ENCODE measurements at places on chromosomes 1 and 21.

DNA sequence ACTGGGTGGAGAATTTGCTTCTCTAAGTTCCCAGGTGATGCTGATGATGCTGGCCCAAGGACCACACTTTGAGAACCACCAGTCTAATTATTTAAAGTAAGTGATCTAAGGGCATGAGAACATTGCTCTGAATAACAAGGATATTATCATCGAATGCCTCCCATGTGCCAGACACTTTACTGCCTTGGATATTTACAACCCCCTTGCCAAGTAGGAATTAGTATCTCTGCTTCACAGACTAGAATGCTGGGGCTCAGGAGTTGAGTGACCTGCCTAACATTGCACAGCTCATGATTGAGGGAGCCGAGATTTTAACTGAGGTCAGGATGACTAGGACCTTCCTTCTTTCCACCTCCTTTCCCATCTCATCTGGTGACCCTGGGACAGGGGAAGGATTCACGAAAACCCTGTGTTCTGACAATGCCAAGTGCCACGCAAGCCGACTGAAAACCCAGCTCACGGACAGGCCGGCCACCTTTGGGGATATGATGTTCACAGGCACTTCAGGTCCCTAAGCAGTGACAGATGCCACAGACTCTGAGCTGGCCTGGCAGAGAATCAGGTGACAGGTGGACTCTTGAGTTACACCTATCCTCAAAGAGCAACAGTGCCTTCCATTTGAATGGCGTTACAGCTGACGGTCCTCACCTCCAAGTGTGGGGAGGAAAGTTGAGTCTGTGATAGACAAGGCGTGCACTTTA is 230.7 kb downstream of the TOMM20 start:
- no peak for DNase-seq

DNA sequence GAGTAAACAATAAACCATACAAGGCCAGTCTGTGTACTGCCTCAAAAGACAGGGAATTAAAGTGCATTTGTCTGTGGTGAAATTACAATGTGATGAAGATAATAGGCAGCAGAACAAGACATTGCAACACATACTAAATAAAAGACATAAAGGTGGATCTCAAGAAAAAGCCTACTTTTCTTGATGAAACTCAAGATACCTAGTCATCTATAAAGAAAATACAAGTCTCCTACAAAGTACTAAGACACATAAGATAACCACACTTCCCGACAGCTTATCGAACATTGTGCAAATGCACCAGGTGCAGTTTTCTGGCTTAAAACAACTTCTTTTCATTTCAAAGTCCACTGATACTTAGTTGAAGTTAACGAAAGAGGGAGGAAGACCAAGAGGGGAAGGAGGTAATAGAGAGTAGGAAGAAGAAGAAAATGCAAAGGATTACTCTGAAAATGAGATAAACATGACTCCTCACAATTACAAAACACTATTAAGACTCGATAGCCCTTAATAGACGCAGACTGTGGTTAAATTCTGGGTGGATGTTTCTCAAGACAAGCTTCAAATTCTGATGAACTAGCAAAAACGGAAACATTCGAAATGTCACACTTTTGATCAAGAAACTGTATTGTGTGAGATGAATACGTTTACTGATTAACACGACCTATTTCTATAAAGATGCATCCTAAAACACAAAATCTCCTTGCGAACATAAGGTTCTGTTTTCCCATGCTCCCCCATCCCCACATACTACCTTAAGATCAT is 2.0 kb downstream of the HNRNPR start:
- no peak for DNase-seq

DNA sequence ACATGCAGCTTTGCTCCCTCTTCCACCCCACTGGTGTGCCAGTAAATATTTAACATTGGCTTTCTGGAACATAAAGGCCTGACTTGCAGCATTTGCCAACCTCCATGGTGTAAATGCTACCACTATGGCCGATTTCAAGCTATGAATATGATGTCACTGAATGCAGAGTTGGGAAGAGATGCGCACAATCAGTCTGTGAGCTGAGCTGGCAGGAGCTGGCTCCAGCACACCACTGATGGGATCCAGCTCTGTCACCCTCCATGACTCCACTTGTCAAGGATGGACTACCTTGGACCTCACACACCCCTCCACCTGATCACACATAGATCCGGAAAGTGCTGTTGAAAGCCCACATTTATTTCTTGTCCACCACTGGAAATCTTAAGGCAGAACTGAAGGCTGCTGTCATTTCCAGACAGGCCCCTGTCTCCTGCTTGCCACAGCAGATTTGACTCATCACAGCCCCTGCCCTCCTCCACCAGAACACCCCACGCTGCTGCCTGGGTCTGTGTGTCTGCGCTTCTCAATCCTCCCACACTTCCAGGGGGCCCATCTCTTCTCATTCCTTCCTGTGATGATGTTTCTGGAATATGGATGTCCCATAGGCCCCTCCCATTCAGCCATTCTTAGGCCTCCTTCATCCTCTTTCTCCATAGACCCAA is 82.2 kb upstream of the BCAR3 start:
- DNase-seq: no peak

- no peak for DNase-seq
Observed at GRCh38 chr1:221812905-221813597, 71.2 kb upstream of the DUSP10 start.

- DNase-seq: no peak
Observed at GRCh38 chr1:90273241-90273774, 278.4 kb downstream of the ZNF326 start.

DNA sequence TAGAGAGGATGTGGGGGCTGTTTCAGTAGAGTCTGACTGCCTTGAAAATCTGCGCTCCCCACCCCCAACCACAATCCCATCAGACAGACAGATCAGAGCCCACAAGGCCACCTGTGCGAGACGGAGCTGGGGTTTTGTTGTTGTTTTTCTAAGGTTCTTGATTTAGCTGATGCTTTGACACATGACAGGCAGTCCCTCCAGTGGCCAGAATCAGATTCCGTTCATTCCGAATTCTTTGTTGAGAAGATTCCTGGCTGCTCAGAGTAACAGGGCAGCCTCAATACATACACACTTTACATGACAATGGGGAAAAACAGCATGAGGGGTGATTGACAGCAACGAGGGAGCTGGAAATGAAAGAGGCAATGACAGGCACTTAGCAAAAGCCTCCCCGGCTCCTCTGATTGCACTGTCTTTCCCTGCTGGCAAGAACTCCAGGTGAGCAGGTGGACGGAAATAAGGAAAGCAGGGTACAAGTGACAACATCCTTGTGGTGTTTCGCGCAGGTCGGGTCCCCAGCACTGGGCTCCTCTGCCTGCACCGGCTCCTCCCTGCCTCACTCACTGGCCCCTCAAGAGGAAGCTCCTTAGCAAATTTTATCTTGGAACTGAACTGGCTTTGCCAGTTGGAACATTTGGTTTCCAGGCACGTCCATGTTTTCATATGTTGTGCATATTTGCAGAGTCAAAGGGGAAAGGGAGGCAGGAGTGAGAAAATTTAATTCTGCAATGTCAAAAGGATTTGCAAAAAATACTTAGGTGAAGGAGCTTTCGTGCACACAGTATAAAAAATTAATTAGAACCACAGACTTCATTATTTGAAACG is 148.7 kb downstream of the PGBD5 start:
- no peak for DNase-seq

GRCh38 chr1:30919025-30919881 is 10.7 kb upstream of the SDC3 start:
- no peak for DNase-seq

DNA sequence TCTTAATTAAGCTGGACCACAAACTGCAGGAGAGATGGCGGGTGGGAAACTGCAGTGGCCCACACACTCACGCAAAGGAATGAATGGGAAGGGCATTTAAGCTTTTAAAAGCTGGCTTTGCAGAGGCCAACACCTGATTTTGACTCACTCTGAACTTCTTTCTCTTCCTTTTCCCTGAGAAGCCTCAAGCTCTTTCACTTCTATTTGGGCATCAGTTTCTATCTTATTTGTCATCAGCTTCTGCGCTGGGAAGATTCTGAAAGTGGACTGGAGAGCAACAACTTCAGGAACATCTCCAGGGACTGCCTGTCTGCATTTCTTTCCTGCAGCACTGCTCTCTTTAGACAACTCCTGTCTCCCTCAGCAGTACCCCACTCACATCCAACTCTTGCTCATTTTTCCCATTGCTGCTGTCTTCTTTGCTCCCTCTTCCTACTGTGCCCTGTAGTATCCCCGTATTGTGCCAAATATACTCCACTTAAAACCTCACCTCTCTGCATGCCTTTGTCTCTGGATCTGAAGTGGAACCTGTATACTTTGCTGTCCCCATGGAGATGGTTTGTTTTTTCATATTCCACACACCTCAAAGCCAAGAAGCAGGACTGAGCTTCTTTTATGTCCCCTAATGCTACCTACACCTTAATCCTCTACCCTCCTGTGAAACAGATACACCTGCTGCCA is 143.3 kb upstream of the JUN start:
- DNase-seq: no peak

GRCh38 chr1:168689726-168690602 is 39.0 kb downstream of the DPT start:
- DNase-seq: no peak

GRCh38 chr1:246066573-246066972 is 440.5 kb downstream of the SMYD3 start:
- no peak for DNase-seq

DNA sequence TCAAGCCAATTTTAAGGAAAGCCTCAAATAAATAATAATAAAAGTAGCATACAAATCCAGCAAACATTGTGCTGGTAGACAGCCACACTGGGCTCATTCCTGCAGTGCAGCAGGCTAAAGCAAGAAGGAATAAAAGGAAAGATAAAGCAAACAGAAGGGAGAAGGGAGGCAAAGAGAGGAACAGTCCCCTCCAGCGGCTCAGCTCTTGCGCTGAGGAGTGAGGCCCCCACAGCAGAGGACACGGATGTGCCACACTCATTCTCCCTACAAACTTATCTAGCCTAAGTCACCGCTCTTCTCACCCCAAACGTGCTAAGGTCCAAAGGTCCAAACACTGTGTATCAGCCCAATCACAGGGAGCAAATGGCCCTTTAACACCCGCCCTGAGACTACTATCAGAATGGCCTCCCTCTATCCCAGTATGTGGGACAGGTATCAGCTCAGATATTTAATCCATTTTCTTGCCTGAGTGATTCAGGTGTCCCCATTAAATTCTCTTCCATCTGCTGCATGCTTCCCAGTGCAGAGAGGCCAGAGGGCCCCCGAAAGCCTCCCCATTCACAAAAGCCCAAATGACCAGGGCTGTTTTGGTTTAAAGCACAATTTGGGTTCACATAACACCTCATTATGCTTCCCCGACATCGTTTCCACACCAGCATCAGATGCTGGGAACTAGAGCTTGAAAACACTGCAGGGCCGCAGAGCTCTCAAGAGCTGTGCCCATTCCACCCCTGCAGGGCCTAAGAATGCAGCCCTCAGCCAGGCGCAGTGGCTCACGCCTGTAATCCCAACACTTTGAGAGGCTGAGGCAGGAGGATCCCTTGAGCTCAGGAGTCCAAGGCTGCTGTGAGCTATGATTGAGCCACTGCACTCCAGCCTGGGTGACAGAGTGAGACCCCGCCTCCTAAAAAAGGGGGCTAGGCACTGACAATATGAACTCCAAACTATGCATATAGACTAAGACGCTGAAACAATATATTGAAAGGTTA is 17.8 kb downstream of the CAPZB start:
- DNase-seq: no peak

GRCh38 chr1:113191579-113192076 is 118.6 kb downstream of the LRIG2 start:
- no peak for DNase-seq

DNA sequence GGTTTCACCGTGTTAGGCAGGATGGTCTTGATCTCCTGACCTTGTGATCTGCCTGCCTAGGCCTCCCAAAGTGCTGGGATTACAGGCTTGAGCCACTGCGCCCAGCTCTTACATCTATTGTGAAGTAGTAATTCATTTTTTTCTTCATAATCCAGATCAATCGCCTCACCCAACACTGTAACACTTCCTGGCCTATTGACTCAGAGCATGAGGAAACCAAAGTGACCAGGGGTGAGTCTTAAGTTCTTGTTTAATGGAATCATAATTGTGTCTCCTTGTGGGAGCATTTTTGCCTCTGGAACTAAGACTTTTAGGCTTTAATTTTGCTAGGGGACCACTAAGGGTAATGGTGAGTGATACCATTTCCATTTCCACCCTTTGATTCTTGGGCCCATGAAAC is 27.4 kb downstream of the TNFSF18 start:
- DNase-seq: no peak

- DNase-seq: no peak
Observed at GRCh38 chr1:21335750-21336224, 45.5 kb upstream of the ECE1 start.

- no peak for DNase-seq
Observed at GRCh38 chr1:8448911-8449661, 131.2 kb downstream of the SLC45A1 start.

GRCh38 chr1:157132111-157132510 is 6.1 kb downstream of the ETV3 start:
- no peak for DNase-seq

- no peak for DNase-seq
Observed at GRCh38 chr1:53689736-53690326, 49.1 kb downstream of the GLIS1 start.

DNA sequence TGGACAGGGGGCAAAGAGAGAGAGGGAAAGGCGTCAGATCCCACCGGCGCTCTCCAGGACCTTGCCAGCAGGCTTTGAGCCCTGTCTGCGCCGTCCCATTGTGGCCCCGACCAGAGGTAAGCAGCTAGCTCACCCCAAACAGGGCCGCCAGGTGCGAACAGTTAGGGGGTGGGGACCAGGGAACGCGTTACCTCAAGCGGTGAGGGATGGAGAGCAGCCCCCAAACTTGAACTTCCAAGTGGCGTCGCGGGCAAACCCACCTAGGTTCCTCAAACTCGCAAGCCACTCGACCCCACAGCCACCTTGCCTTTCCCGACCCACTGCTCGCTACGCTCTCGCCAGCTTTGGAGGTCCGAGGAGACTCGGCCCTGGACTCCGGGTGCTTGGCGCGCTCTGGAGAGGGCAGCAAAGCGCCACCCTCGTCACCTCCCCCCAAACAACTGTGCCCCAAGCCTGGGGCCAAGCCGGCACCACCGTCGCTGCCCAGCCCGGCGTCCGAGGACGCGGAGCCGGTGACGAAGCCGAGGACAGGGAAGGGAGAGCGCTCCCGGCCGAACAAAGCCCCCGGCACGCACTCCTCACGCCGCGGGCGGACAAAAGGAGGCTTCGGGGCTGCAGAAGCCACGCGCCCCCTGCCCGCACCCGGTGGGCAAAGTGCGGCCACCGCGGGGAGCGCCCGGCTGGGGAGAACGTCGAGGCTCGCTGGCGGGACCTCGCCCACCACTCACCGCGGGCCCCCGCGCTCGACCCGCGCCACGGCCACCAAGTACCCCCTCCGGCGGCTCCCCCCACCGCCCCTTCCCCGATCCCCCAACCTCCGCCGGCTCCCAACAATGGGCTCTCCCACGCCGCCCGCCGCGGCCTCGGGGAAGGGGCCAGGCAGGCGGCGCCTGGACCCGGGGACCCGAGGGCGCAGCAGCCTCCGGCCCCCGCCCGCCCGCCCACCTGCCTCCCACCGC is 976 bp downstream of the SSBP3 start:
- DNase-seq: peak; percentile 38

DNA sequence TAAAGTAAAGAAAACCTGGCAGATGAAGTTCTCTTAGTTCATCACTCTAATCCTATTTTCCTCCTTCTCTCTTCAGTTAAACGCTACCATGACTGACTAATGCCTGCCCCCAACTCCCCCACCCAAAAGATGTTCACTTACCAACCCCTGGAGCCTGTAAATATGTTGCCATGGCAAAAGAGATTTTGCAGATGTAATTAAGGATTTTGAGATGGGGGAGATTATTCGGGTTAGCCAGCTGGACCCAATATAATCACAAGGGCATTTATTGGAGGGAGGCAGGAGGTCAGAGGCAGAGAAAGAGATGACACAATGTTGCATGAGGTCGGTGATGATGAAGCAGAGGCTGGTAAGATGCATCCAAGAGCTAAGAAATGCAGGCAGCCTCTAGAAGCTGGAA is 69.3 kb upstream of the PPP2R5A start:
- no peak for DNase-seq
